Natural killer cell (primary cell): ENCODE measurements at places on chromosomes 1 and 21.

DNA sequence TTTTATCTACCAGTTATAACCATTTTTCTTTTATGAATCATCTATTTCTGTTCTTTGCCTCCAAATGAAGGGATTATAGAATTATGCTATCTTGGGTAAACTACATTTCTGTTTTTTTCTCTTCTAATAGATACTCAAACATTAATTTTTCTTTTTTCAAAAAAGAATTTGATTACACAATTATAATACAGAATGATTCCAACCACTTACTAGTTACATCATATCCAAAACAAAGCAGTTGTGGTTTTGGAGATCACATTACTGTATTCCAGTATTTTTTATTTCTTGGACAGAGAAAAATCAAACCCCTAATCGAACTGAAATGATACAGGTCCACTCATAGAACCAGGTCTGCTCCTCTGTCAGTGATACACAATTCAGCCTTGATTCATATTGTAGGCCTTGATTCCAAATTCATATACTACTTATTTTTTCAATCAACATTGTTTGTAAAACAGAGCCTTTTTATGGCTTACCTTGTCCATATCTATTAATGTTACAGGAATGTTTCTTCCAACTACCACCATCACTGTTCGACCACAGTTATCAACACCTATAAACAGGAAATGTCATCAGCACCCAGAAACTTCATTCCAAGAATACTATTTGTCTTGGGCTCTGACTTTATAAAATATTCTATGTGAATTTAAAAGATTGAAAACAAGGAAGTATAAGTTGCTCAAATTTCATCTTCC lies 43.2 kb downstream of the GDAP2 start:
- no peak for DNase-seq

DNA sequence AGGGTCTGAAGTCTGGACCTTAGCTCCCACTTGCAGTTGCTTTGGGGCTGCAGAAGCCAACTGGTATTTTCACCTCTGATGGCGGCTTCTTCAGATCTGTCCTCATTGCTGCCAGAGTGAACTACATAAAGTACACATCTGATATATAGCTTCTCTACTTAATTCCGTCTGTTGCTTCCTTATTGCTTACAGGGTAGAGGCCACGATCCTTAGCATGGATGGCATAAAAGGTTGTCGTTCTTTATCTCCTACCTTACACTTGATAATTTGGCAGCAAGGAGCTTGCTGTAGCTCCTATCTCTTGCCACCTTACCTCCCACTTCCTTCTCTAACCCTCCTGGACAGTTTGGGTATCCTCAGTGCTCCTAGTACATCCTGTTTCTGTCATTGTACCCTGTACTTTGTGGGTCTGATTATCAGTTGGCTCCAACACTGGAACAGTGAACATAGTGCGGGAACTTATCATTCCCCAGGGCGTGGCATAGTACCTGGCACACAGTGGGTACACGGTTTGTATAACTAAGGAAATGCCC lies 30.9 kb upstream of the NBL1 start:
- DNase-seq: no peak

- DNase-seq: no peak
Measured at GRCh38 chr1:150829751-150830150, 21.7 kb upstream of the CTSK start.

DNA sequence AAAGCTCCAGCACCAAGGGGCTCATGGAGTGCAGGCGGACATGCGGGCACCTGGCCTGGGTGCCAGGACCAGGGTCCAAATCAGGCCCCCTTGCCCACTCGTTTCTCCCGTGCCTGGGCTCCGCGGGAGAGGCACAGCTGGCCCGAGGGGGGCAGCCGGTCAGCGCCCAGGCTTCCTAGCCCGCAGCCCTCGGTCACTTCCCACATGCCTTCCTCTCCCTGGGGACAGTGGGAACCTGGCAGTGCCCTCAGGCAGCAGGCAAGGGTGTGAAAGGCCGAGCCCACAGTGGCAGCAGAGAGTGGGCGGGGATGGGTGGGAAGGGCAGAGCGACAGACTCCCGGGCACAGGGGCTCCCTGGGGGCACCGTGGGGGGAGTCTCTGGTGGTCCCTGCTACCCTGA lies 69.8 kb downstream of the MEGF6 start:
- DNase-seq: no peak

GRCh38 chr1:3024019-3024418 lies 2.8 kb downstream of the ACTRT2 start:
- DNase-seq: no peak

- peak; percentile 70 for DNase-seq
Measured at GRCh38 chr1:92583821-92584760, 97.4 kb upstream of the GFI1 start.

GRCh38 chr1:231626951-231627614 lies 493 bp downstream of the DISC1 start:
- no peak for DNase-seq

GRCh38 chr1:110749960-110750359 lies 75.2 kb upstream of the KCNA3 start:
- no peak for DNase-seq

- DNase-seq: no peak
Measured at GRCh38 chr1:147641695-147642592, 28.4 kb downstream of the ACP6 start.

DNA sequence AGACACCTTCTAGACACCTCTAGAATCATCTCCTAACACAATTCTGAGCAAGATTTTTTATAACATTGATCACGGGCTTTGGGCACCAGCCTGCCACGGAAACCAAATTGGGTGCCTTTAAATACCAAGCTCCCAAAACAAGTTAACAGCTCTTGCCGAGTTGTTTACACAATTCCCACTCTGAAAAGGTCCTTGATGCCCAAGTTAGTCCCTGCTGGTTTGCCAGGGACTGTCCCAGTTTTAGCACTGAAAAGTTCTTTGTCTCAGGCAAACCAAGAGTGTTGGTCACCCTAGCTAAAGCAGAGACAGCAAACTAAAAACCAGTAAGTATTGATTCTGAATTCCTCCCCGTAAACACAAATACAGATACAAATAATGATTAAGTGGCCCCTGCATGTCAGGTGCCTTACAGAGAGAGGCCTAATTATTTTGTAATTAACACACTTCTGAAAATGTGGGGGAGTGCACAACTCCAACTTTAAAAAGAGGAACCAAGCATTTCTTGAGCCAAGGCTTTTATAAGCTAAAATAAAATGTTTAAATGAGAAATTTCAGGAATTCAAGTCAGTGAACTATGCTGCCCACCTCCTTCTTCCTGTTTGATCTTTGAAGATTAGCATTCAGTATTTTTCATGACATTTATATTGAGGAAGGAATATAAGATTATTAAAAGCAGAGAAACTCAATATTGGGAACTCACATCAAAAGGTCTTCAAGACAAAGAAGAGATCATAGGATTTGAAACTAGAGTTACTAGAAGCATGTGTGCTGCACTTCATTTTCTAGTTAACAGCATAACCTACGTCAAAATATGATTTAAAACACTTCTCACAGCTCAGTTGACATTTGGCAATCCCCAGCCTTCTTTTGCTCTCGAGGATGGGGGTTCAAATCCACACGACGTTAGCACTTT lies 9.0 kb upstream of the UBE2U start:
- no peak for DNase-seq

GRCh38 chr1:34984793-34985608 lies at the start of gene TMEM35B:
Gene TMEM35B, minus strand, starts transcription at chr1:34985347. Its CDS starts 42 bp downstream, at chr1:34985305.
- peak; percentile 85 for DNase-seq

DNA sequence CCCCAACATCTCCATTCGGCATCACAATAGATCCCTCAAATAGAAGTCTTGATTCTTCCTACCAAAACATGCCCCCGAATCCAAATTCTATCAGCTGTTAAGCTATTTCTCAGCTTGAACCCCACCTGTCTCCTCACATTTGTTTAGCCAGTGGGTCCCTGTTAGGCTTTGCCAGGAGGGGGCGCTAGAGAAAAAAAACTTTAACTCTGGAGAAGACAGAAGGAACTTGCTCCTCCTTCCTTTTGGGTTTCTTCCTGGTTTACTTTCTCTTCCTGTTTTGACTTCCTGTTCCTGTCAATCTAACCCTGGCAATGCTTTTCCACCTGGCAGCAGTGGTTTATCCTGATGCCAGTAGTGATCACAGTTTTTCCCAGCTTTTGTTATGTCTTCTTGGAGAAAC lies 95.6 kb upstream of the KCNK1 start:
- DNase-seq: no peak

- no peak for DNase-seq
Measured at GRCh38 chr21:31371715-31372470, 27.8 kb upstream of the TIAM1 start.

DNA sequence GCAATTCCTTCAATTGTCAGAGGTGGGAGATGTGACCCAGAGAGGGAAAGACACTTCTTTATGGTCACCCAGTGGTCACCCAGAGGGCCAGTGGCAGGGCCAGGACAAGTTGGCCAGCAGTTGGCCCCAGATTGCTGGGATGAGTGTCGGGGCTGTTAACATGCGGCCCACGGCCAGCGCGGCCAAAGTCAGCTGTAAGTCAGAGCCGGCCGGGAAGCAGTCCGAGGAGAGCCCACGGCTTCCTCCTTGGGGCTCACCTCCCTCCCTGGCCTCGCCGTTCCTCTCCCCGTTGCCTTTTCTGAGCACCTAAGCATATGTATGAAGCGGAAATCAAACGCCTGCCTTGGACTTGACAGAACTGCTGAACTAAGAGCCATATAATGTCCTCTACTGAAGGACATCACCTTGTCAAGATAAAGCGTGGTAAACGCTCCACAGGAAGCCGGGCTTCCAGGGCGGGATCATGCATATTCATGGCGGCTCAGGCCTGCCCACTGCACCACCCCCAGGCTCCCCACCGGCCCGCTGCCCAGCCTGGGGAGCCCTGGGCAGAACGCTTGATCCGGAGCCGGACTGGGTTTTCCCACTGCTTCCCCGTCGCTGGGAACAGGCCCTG lies 245.4 kb upstream of the POU3F1 start:
- DNase-seq: no peak

GRCh38 chr1:3942416-3943122 lies 42.5 kb upstream of the C1orf174 start:
- DNase-seq: no peak

DNA sequence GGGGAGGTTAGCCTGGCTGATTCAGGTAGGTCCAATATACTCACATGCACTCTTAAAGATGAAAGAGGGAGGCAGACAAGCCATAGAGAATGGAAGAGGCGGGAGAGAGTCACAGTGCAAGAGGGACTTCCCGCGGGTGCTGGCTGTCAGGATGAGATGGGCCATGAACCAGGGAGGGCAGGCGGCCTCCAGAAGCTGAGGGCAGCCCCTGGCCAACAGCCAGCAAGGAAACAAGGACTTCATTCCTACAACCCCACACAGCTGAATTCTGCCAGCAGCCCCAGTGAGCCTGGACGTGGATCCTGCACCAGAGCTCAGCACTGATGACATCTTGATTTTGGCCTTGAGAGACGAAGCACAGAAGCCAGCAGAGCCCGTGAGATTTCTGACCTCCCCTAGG lies 15.1 kb upstream of the B3GALT5 start:
- DNase-seq: no peak

DNA sequence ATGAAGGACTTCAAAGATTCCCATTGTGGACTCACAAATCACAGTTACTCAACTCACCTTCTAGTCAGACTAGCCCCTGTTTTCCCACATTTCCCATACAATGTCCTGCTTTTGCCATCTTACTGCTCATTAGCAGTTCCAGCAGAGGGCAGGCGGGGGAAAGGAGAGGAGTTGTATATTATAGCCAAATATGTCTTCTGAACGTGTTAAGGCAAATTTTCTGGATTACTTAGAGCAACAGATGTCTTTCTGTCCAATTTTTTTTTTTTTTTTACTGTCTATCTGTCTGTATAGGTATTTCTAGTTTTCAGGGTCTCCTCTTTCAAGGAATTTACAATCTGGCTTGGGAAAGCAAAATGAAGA lies 29.9 kb upstream of the DDAH1 start:
- no peak for DNase-seq

DNA sequence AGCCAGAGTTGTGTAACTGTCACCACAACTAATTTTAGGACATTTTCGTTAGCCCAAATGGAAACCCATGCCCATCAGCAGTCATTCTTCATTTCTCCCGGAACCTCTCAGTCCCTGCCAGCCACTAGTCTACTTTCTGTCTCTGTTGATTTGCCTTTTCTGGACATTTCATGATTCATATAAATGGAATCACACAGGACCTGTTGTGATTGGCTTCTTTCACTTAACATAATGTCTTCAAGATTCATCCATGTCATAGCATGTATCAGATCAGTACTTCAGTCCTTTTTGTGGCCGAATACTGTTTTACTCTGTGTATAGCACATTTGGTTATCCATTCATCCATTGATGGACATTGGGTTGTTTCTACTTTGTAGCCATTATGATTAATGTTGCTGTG lies 7.1 kb downstream of the SLC66A1 start:
- no peak for DNase-seq

- no peak for DNase-seq
Measured at GRCh38 chr1:10635992-10636391, 160.5 kb downstream of the CASZ1 start.

- no peak for DNase-seq
Measured at GRCh38 chr21:15240848-15241247, 176.0 kb upstream of the NRIP1 start.

- DNase-seq: no peak
Measured at GRCh38 chr1:101407505-101408211, 170.8 kb downstream of the S1PR1 start.

GRCh38 chr1:39409055-39409816 lies 82.2 kb upstream of the BMP8A start:
- no peak for DNase-seq

- no peak for DNase-seq
Measured at GRCh38 chr1:52096216-52096615, 40.1 kb downstream of the BTF3L4 start.

- DNase-seq: no peak
Measured at GRCh38 chr21:33197496-33197895, 32.2 kb upstream of the IFNAR2 start.

DNA sequence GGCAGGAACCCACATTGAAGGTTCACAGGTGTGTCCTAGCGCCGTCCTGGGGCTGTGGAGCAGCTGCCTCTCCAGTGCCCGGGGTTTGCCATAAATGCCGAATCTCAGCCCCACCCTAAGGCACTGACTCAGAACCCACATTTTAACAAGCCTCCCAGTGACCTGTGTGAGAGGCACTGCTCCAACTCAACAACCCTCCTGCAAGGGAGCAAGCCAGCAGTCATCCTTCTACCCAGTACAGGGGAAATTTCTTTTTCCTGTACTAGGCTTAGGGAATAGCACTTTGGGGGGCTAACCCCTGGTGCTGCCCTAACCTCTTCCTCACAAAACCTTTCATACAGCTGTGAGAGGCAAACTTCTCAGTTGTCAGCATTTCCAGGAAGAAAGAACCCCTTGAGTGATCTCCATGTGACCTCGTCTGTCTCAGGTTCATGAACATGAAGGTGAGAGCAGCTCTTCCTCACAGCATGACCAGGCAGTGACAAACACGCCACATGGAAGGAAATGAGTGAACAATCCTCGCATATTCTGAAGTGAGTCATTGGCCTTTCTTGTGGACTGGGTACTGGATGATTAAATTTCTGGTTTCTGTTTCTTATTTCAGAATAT lies 11.4 kb upstream of the BCAR3 start:
- peak; percentile 14 for DNase-seq

DNA sequence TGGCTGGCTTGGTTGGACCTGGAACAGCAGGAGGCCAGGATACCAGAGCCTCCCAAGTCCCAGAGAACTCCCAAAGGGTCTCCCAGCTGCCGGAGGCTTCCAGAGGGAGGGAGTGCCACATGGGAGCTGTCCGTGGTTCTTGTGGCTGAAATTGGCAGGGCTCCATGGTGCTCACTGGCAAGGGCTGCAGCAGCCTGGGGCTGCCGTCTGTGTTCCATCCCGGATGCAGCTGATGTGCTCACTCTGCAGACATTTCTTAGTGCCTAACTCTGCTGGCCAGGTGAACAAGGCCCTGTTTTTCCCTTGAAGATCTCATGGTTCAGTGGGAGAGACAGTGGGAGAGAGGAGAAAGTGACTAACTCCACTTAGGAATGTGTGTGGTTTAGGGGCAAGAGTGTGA lies 261.1 kb downstream of the CAMTA1 start:
- DNase-seq: no peak

- DNase-seq: no peak
Measured at GRCh38 chr1:224727351-224728289, 111.5 kb downstream of the CNIH3 start.
